ENCODE measurements at places on chromosomes 2 and 18.

DNA sequence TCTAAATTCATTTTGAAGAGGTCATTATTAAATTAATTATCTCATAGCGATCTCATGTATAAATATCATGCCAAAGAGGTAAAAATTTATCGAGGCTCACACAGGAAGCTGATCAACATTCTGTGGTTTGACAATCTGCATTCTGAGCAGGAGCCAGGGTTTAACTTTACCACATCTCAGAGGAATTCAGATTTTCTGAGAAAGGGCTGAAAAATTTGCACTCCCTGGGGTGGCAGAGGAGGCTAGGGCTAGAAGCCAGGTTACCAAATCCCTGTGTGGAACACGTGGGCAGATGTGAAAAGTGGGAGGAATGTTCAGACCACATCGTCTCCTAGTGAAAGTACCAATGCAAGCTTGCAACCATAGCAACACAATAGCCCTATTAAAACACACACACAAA is 63.5 kb upstream of the CTLA4 start:
- no peak for DNase-seq

- no peak for DNase-seq
Measured at GRCh38 chr18:59623456-59624368, 73.5 kb downstream of the CCBE1 start.

DNA sequence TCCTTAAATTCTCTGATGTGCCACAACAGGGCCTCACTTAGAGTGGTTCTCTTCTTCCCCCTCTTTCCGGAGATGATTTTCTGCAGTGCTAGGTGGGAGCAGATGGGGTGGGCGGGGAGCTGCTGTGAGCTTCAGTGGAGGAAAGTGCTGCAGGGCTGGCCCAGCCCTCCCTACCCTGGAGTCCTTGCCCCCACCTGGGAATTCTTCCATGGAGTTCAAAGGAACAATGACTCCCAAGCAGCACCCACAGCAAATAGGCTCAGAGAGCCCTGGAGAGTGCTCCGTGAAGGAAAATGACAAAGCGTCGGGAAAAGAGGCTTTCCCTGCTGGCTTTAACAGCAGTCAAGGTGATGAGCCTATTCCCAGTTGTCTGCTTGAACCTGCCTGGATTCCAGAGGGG is 28.8 kb downstream of the LOXHD1 start:
- no peak for DNase-seq

DNA sequence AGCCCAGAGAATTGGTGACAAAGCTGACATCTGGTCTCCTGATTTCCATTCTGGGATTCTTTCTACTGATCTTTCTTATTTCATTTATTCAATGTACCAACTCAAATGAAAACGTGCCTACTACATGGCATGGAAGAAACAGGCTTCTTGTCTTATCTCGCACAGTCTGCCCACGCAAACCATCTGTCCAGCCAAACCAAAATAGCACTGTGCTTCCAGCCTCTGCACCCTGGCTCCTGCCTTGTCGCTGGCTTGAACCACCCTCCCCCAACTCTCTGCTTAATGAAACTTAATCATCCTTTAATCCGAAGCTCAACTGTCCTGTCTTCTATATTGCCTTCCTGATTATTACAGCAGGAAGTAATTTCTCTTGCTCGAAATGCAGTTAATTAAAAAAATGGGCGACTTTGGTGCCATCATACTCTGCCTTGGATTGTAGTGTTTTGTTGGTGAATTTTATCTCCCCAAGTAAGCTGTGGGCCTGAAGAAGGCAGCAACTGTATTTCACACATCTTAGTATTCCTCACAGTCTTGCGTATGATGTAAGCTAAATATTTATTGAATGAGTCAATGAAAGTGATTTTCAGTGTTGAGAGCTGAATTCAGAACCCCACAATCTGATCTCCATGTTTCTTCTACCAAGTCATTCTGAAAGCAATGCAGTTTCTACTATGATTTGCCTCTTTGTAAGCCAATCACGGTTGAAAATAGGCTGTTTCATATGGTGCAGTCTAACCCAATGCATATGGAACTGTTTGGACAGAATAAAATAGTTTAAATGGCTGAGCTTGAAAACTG is 190.8 kb downstream of the TMEM247 start:
- no peak for DNase-seq

DNA sequence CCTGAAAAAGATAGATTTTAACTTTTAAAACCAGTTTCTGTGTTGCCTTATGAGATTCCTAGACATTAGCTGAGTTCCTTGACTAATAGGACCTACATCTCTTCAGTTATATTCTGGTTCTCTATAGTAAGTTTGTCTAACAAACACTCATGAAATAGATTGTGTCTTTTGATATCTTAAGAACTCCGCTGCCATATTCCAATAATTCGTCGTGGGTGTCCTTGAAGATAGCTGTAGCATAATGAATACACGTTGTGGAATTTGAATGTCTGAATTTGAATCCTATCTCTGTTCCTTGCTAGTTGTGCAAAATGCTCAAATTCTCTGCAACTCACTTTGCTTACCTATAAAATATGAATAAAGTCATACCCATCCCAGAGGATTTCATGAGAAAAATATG is 176.8 kb upstream of the COL3A1 start:
- no peak for DNase-seq

- DNase-seq, result no peak
Measured at GRCh38 chr2:210128961-210129360, 42.2 kb downstream of the KANSL1L start.

GRCh38 chr2:124623560-124623959 is 598.5 kb downstream of the CNTNAP5 start:
- DNase-seq, result no peak

DNA sequence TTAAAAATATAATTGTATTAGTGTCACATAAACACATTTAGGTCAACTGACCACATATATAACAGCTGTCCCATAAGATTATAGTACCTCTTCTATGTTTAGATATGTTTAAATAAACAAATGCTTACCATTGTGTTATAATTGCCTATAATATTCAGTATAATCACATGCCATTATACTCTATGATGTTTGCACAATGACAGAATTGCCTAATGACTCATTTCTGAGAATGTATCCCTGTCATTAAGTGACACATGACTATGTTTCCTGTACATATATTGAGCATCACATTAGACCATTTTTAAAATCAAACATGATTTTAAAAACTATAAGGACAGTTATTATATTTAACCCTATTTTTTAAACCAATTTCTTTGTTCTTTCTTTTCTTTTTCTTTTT is 89.8 kb downstream of the HS6ST1 start:
- no peak for DNase-seq

DNA sequence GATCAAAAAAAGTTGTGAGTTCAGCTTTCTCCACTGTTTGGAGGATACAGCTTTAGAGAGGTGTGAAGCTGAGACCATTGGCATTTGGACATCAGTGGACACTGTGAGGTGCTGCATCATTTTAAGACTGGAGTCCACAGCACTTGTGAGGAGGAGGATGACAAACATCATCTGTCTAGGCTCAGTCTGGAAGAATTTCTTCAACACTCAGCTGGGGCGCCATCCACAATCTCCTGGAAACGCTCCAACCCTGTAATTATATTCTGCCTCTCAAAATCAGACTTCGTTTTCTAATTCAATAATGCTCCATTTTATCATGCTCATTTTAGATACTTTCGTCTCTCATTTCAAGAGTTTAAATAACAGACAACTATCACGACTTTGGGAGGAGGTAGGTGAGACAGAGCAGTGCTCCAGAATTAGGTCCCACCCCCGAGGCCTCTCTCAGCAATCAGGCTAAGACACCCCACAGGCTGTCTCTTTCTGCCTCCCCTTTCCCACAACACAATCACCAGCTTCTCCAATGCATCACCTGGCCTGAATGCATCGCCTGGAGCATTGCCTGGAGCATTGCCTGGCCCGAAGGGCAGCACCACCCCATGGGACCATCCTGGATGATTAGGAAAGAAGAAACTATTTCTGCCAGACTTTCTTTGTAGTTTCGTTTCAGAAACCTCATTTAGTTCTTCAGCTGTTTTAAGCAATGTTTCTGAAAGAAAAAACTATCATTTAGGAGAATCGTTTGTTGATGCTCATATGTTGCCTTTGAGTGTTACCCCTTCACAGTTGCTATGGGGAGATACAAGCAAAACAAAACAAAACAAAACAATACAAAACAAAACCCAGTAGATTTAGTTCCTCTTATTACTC is 37.0 kb upstream of the DPP10 start:
- DNase-seq, result no peak

GRCh38 chr18:7740821-7741220 is 173.7 kb downstream of the PTPRM start:
- DNase-seq, result no peak

DNA sequence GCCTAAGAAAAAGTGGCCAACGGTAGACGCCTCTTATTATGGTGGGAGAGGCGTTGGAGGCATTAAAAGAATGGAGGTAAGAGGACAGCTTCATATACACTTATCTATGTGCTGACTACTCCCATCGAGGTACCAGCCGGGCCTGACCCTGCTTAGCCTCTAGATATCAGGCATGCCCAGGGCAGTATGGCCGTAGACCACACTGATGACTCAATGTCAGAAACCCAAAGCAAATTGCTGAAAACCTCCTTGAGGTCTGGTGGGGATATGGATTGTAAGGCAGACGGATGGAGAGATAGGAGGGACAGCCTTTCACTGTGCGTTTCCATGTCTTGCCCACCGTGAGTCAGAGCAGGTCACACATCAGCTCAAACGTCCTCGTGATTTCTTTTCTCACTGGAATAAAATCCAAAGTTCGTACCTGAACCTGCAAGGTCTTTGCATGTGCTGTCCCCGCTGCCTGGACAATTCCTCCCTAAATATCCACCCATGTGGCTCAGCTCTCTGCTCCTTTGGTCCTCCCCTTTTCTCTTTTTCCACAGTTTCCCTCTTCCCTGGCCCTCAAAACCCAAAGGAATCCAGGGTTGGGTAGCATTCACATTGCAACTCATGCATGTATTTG is 168.9 kb downstream of the ANTXR1 start:
- no peak for DNase-seq

GRCh38 chr2:128665113-128665512 is 346.4 kb upstream of the HS6ST1 start:
- no peak for DNase-seq

GRCh38 chr2:62738981-62739936 is 33.7 kb downstream of the EHBP1 start:
- no peak for DNase-seq

GRCh38 chr18:54713386-54713785 is 114.9 kb upstream of the RAB27B start:
- no peak for DNase-seq

DNA sequence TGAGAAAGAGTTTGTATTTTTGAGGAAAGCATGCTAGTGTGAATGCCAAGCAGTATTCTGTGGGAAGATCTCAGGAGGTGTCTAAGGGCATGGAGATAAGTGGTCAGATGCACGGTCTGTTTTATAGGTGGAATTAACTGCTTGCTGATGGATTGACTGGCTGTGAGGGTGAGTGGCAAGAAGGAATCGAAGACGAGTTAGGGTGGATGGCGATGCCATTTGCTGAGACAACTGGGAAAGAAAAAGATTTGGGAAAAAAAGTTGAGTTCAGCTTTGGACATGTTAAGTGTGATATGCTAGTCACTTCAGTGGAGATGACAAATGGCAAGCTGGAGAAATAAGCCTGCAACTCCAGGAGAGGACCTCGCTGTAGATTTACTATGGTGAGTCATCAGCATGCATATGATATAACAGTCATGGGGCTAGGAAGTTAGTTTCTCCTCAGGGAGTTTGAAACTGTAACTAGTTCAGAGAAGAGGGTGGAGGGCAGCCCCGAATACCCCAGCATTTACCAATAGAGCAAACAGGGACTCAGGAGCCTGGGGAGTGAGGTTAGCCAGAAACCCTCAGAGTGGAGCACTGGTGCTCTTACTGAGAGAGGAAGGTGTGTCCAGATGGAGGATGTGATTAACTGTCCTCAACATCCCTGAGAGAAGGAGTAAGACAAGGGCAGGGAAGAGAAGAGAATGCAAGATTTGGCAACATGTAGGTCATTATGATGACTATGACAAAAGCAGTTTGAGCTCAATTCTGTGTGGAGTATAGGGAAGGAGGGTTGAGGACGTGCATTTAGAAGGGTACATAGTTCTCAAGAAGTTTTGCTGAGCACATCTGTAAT is 2.0 kb upstream of the HK2 start:
- DNase-seq, result no peak

- DNase-seq, result no peak
Measured at GRCh38 chr2:194319222-194319992, 1337.6 kb upstream of the SLC39A10 start.

DNA sequence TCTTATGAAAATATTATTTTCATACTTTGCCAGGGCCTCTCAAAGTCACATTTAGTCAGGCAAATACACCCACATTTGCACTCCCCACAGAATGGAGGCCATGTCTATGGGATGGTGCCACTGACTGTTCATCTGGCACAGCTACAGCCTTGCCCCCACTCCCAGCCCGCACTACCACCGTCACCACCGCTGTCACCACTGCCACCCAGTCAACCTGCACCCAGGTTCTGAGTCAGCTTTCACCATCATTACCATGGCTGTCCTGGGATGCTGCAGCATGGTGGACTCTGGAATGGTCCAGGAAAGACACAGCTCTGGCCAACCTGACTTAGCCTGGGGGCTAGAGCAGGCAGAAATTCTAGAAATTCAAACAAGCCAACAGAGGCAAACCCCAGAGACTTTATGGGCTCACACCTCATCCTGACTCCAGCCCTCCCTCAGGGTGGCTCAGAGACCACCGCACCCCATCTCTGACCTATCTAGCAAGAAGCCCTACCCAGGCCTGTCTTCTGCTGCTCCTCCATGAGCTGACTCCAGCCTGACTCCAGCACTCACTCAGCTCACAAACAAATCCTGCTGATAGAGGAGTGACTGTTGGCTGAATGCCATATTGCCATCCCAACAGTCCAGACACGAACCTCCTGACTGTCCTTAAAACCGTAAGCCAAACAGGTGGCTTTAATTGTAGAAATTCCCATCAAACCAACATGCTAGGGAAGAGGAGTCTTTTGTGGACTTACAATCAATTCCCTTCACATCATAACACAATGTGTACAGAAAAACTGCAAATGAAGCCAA is 28.0 kb downstream of the DNER start:
- no peak for DNase-seq

GRCh38 chr2:204850581-204850980 is 305.3 kb downstream of the PARD3B start:
- no peak for DNase-seq

DNA sequence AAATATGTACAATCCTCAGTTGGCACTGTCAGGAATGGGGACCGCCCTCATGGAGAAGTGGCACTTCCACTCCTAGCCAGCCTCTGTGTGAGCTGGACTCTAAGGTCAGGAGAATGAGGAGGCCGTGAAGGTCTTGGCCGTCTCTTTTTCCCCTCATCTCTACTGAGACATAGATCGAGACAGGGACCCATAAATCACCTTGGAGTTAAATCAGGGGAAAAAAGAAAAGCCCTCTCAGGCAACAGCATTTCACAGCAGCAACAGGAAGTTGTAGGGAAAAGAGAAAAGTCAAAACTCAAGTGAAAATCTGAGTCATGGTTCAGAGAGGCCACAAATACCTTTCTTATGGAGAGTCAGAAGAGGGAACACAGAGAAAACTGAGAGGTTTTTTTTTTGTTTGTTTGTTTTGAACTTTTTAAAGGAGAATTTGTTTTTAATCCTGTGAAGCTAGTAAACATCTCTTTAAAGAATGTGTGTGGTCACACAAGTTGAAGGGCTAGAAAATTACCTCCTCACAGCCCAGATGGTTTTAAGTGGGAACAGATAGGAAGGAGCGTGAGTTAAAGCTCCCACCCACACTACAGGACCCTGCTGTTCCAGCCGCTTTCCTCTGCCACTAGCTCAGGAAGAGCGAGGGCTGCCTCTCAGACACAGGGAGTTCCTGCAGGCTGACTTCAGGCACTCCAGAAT is 30.6 kb upstream of the CYP1B1 start:
- no peak for DNase-seq

- no peak for DNase-seq
Measured at GRCh38 chr2:42932271-42933151, 140.1 kb upstream of the HAAO start.

- DNase-seq, result no peak
Measured at GRCh38 chr2:197163712-197164140, 146.9 kb downstream of the ANKRD44 start.
